Stimulated activated CD4-positive, alpha-beta T cell treated with anti-CD3 and anti-CD28 coated beads, Interleukin-2, amount 100 ng/mL, for 4 hours (primary cell): ENCODE measurements at places on chromosomes 7 and 10.

- DNase-seq: no peak
These were observed 49.4 kb upstream of the SORCS1 start for GRCh38 chr10:107213861-107214260.

DNA sequence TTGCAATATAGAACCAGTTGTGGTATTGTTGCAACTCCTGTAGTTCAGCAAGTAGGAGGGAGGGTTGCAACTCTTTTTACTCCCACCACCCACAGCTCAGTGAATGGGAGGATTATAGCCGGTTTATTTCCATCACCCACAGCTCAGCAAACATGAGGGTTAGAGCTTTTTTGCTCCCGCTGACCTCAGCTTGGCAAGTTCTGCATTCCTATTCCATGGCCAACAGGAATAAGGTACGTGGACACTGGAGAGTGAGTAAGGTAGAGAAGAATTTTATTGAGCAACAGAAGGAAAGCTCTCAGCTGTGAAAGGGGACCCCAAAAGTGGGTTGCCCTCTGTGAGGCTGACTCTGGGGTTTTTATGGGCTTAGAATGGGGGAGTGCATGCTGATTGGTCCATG is 167.1 kb upstream of the SMIM30 start:
- DNase-seq: no peak

DNA sequence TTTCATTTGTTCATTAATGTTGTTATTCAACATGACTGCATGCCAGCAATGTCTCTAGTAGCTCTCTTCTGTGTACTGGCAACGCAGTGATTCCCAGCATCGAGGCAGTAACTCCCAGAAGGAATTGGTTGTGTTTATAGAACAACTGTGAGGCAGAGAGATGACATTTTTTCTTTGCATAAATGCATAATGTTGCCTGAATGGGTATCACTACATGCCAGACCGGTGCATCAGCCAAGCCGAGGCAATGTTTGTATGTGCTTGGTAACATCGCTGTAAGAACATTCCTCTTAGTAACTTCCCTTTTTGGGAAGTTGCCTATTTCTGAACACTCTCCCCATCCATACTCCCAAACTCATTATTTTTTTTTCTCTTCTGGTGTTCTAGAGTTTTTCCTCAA is 182.9 kb downstream of the HTR7 start:
- DNase-seq: no peak

- DNase-seq: no peak
These were observed 472.9 kb upstream of the COBL start for GRCh38 chr7:51789489-51789888.

DNA sequence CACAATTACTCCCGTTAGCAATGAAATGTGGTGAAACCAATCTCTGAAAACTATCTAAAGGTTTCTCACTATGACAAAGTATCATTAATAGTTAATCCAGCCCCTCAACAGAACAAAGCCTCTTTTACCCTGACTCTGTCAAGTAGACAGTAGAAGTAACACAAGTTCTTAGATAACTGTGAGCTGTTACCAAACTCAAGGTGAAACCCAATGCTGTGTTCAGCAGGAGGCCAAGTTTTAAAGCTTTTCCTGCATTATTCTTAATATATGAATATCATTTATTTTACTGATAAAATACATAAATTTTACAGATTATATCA is 109.1 kb downstream of the SRPK2 start:
- no peak for DNase-seq

DNA sequence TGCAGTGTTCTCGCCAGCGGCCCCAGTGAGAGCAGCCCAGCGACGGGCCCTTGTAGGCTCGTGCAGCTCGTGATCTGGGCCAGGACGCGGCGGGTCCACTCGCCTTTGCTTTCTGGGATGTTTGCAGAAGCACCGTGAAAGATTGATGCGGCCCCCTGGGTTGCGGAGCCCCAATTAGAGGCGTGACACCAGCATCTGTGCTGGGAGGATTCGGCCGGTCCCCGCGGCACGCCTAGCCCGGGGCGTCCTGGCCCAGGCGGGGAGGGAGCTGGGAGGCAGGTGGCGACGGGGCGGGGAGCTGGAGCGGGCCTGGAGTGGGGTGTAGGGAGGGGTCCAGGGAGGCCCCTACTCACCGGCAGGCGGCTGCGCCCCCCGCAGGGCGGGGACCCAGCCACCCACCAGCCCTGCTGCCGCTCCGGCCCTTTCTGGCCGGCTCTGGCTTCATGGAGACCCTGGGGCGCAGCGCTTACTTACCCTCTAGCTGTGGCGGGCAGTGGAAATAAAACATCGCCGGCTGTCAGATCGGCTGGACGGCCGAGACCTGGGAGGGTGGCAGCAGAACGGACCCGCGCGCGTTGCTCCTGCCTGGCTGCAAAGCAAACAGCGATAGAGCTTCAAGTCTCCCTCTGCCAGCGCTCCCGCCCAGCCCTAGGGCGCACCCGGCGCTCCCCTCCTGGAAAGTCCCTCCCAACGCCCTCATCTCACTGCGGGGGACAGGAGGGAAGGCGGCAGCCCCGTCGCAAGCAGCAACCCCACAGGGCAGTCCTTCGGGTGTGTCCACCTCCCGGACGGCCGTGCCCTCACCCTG is 752 bp downstream of the DRGX start:
- DNase-seq: no peak

- DNase-seq: no peak
These were observed 65.7 kb downstream of the TLL2 start for GRCh38 chr10:96448021-96448457.

DNA sequence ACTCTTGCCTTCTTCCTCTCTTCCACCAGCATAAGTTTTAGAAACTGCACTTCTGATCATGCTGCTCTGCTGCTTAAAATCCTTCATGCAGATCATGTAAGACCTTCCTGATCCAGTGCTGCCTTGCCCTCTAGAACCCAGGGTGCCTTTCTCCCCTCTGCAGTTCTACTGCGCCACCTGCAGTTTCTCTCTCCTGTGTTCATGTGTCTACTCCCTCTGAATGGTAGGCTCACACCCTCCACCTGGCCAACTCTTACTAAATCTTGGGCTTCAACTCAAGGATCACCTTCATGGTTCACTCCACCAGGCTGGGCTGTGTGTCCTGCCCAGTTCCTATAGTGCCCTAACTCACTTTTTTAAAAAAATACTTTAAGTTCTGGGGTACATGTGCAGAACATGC is 174.6 kb upstream of the ITGB1 start:
- DNase-seq: peak; percentile 26

DNA sequence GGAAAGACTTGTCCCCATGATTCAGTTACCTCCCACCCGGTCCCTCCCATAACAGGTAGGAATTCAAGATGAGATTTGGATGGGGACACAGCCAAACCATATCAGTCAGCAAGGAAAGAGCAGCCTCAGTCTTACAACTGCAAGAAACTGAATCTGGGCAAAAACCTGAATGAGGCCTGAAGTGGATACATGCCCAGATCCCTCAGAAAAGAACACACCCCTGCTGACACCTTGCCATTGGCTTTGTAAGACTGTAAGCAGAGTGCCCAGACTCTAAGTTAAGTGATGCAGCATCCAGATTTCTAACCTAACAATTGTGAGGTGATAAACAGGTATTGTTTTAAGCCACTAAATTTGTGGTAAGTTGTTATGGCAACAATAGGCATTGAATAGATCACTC is 670.8 kb downstream of the SORCS1 start:
- no peak for DNase-seq

DNA sequence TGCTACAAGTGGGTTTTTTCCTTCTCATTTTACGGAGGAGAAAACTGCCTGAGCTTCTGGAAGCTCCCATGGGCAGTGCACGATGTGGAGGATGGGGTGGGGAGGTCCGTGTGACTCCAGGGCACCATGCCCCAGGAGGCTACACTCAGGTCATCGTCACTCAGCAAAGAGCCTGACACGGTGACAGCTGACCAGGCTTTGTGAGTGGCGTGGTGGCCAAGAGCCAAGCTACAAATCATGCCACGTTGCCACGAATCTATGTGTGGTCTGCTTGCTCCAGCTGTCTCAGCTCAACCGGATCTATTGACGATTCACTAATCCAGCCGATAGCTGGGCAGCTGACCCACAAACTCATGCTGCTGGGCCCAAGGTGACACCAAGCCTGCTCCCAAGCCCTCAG is 27.6 kb upstream of the C10orf71 start:
- DNase-seq: no peak

DNA sequence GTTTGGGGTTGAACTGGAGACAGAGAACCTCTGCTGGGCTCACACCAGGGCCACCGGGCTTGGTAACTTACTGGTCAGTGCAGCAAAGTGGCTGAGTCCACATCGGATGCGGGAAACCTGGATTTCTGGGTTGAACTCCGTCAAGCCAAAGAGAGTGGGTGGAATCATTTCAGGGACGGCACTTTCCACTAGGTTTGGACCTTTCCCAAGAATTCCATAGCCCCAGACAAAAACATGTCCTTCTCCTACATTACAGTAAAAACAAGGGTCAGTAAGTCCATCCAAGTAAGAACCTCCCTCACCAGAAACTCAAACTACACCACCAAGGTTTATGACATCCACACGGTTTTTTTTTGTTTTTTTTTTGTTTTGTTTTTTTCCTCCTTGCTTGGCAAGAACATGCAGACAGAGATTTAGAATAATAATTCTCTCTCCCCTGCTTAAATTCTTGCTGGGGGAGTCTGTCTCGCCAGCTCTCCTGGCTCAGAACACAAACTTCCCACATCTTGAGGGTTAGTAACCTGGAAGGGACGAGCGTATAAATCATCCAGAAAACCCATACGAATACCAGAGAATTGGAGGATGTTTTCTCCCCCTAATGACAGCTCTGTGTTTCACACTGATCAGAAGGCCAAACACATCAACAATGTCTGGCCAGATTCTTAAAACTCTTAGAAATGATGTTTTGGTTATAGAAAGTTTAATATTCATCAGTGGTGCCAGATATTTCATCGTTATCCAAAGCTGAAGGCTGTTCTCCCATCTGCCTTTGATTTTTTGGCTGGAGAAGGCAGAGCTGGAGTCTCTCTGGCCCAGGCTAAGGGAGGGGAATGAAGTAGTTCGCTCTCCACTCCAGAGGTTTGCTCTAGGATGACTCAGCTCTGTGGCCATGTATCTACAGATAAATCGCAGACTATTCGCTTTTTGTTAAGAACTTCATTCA is 17.5 kb downstream of the RCC1L start:
- no peak for DNase-seq

DNA sequence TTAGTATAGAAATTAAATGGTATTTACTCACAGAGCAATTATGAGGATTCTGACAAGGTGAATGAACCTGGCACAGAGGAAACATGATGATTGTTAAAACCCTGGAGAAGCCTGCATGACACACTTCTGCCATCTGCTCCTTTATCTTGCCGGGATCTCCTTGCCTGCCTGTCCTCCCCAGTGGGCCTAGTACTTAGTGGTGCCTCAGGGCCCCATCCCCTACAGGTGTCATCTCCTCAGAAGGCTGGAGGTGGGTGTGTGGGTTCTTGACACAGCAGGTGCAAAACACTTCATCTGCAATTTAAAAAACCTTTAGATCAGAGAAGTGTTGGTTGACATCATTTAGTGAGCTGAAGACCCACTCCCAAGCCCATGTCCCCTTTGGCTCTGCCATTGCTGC is 261.2 kb downstream of the ADRA2A start:
- no peak for DNase-seq

GRCh38 chr7:123823898-123824753 is 20.8 kb upstream of the HYAL4 start:
- DNase-seq: peak; percentile 19

DNA sequence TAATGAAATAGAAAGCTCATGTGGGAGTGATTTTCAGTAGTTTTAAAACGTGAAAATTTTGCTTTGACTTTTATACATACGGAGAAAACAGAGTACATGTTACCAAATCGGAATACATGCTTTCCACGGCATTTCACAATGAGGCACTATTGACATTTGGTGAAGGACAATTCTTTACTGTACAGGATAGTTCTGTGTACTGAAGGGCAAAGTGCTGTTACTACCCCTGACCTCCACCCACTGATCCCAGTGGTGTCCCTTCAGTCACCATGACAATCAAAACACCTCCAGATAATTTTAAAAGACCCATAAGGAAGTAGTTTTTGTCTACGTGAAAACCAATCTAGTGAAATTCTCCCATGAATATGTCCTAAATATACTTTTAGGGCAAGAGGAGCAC is 33.1 kb upstream of the ANK3 start:
- no peak for DNase-seq

GRCh38 chr10:62109587-62110293 is 158.9 kb downstream of the RTKN2 start:
- DNase-seq: no peak

- DNase-seq: no peak
These were observed 30.3 kb downstream of the TFPI2 start for GRCh38 chr7:93860261-93860660.

GRCh38 chr7:26487780-26488515 is 196.3 kb downstream of the SNX10 start:
- no peak for DNase-seq

DNA sequence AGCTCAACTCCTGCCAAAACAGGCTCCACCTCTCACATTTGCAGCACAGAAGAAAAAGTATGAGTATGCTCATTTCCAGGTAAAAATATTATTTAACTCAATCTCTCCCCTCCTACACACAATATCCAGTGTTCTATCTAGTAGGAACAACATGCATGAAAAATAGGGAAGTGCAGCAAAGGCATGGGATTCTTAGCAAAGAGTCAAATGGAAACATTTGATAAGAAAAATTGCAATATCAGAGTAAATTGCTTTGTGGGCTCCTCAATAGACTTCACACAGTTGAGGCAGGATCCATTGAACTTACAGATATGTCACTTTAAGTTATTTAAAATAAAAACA is 150.9 kb downstream of the ANK3 start:
- no peak for DNase-seq

DNA sequence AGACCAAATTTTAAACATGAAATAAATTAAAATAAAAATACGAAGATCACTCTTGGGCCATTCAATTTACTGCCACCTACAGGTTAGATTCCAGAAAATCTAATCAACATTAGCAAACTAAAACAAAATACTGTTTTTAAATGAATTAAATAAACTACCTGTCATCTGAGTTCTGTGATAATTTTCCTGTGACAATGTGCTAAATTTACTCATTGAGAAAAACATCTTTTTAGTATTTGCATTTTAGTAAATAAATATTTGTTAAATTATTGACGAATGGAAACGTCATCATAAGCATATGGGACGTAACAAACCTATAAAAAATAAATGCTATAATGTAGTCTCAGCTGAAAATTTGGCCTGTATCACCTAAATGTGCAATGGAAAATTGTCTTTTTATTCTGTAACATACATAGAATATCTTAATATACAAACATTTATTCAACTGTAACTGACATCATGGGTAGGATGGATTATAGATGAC is 72.1 kb downstream of the ITGB8 start:
- no peak for DNase-seq

GRCh38 chr10:15027741-15028140 is 16.0 kb upstream of the OLAH start:
- no peak for DNase-seq

DNA sequence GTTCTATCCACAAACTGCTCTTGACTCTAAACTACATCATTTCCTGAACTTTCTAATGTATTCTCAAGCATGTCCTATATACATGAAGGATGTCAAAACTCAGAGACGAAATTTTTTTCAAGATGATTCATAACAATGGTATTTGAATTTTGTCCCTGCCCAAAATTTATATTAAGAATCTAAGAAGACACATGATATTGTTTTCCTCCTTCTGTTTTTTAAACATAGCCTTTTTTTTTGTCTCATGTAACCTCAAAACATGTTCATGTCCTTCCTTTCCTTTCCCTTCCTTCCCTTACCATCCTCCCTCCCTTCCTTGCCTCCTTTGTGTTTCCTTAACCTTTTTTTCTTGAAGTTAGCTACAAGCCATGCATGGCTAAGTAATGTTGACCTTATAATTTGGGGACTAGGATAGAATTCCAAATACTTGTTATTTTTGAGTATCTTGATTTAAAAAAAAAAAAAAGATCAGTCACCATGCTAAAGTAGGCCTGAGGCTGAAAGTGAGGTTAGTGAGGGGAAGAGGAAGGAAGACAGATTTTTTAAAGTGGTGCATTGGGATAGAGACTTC is 163.0 kb downstream of the SUGCT start:
- DNase-seq: no peak
